ENCODE measurements at places on chromosomes 6 and 20. TPM values are rescaled to one million over a fixed set of nuclear protein-coding genes. Genes with fewer than 3 reads are reported as not detected.

Gene TRIM31
- polyA plus RNA-seq: 0.30 TPM

Gene BPIFB2
- 0.41 TPM for polyA plus RNA-seq

Gene CFB
- 297 TPM for polyA plus RNA-seq

Gene ZNF165
- 5.2 TPM for polyA plus RNA-seq

Gene EYA4
- 0.87 TPM for polyA plus RNA-seq

Gene ZSCAN9
- polyA plus RNA-seq: 8.9 TPM

Gene HLA-DMB
- polyA plus RNA-seq: 50.1 TPM

Gene TRIM10
- 0.12 TPM for polyA plus RNA-seq

Gene TMEM242
- polyA plus RNA-seq: 6.3 TPM

Gene PACRG
- polyA plus RNA-seq: 3.8 TPM

Gene ANKRD66
- polyA plus RNA-seq: 5.5 TPM

Gene HLA-DQA1
- 113 TPM for polyA plus RNA-seq

Gene REM1
- 1.7 TPM for polyA plus RNA-seq

DNA sequence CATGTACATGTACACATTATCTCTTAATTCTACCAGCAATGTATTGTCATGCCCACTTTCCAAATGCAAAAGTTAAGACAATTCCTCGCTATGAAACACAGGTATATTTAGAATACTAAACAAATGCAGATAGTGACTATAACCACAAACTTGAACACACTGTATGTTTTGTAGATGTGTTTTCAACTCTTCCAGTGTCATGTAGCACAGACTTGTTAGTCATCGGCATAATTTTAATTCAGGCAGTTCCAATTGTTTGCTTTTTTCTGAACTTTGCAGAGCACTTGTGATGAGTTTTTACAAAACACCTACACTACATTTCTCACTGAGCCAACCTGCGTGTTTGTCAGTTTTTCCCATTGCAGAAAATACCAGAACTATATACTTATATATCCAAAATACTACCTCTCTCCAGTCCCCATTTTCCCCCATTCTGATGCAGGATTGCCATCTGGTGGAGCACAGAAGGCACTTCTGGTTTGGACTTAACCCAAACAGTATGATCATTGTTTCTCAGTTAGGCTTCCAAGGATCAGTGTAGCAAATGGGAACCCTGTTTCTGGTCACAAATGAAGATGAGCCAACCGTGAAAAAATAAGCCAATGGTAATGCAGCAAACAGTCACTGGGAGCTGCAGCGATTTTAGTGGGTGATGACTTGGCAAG, 143.4 kb downstream of the ADGRB3 start:
- peak; percentile 70 for DNase-seq

- DNase-seq: no peak
Observed at GRCh38 chr6:66199171-66199570, 492.1 kb upstream of the EYS start.

- DNase-seq: peak; percentile 68
Observed at GRCh38 chr6:797479-798077, 104.6 kb upstream of the EXOC2 start.

GRCh38 chr20:53898556-53898931, 171.8 kb downstream of the BCAS1 start:
- DNase-seq: no peak

- DNase-seq: peak; percentile 23
Observed at GRCh38 chr6:2028457-2029038, 216.9 kb downstream of the GMDS start.

- no peak for DNase-seq
Observed at GRCh38 chr20:56759741-56760278, 130.7 kb downstream of the TFAP2C start.

- DNase-seq: no peak
Observed at GRCh38 chr6:14900919-14901318, 344.9 kb upstream of the JARID2 start.

DNA sequence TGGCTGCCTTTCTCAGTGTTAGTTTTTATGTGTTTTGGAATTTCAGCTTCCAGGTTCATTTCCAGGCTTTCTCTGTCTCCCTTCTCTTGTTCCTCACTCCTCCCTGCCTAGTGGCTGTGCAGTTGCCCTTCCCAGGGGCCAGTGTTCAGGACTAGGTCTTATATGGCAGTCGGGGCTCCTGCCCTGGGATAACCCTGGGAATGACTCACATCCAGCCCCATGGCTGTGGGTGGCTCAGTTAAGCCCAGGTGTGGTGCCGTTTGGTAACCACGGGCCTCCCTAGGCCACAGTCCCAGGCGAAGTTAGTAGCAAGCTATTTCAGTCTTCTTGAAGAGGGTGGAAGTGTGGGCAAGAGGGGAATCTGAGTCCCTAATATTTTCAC, 57.4 kb upstream of the DDR1 start:
- no peak for DNase-seq

- no peak for DNase-seq
Observed at GRCh38 chr6:47200536-47201334, 109.0 kb downstream of the TNFRSF21 start.

- no peak for DNase-seq
Observed at GRCh38 chr6:49743429-49743828, 759 bp downstream of the CRISP3 start.

- DNase-seq: no peak
Observed at GRCh38 chr20:51661609-51662178, 106.5 kb downstream of the ATP9A start.

DNA sequence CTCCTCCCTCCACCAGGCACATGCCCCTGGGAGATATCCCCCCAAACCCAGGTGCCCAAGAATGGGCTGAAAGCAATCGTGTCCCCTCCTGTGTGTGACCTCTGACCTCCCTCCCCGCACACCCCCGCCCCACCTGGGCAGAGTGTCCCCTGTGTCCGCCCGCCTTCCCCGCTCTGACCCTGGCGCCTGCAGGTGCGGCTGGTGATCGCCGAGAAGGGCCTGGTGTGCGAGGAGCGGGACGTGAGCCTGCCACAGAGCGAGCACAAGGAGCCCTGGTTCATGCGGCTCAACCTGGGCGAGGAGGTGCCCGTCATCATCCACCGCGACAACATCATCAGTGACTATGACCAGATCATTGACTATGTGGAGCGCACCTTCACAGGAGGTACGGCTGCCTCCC, 9.9 kb downstream of the GDAP1L1 start:
- no peak for DNase-seq

DNA sequence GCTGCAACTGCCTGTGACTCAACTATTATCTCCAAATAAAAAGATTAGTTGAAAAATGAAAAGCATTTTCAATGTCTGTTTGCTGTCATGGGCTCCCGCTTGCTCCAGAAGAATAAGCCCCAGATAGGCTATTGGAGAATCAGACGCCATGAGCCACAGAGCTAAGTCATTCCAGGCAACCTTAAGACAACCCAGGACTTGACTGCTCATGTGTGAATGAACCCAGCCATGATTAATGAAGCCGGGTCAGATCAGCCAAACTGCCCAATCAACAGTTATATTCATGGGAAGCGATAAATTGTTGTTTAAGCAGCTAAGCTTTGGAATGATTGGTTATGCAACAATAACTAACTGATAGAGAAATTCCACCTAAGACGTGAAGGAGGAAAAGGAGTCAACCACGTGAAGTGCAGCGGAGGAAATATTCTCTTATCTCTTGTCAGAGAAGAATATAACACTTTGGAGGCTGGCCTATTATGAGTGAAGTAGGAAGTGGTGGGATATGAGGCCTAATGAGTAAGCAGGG, 64.2 kb downstream of the DOK5 start:
- no peak for DNase-seq

DNA sequence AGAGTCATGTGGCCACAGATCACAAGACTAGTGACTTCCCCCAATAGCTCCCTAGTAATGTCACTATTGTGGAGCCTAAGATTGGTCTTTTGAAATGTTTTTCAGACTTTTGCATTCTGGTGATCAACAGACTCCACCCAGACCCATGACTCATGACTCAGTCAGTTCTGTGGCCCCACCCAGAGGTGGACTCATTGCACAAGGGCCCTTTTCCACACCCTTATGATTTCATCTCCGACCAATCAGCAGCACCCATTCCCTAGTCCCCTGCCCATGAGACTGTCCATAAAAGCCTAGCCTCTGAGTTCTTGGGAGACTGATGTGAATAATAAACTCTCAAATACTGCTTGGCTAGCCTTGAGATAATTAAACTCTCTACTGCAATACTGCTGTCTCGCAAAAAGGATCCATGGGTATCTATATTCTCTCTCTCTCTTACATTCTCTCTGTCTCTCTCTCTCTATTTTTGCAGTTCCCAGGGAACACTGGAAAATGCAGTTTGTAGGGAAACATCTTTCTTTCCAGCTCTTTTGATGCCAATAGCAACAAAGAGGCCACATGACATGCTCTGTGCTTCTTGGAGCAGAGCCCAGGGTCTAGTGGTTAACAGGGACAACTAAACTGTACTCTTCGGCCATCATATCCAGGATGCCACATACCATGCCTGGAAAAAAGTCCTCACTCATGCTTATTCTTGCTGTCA, 71.3 kb upstream of the IYD start:
- DNase-seq: no peak

DNA sequence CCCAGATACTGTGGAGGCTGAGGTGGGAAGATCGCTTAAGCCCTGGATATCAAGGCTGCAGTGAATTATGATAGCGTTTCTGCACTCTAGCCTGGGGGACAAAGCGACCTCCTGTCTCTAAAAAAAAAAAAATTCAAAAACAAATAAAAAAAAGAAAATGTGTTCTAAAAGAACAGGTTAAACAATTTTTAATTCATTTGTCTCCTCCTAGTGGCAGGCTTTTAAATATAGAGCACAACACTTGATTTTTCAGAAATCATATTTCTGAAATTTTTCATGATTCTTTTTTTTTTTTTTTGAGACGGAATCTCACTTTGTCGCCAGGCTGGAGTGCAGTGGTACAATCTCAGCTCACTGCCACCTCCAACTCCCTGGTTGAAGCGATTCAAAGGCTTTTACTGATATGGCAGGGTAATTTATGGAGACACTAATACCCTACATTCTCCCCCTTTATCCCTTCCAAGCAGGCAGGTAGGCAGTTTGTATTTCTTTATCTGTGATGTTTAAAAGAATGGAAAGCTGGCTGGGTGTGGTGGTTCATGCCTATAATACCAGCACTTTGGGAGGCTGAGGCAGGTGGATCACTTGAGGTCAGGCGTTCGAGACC, 8.7 kb upstream of the GTF3C6 start:
- DNase-seq: no peak

GRCh38 chr6:169960886-169961611, 209.6 kb downstream of the ERMARD start:
- DNase-seq: no peak

- DNase-seq: no peak
Observed at GRCh38 chr20:56428881-56429280, 16.8 kb downstream of the CASS4 start.

- no peak for DNase-seq
Observed at GRCh38 chr20:49187330-49187850, 744 bp downstream of the STAU1 start.

DNA sequence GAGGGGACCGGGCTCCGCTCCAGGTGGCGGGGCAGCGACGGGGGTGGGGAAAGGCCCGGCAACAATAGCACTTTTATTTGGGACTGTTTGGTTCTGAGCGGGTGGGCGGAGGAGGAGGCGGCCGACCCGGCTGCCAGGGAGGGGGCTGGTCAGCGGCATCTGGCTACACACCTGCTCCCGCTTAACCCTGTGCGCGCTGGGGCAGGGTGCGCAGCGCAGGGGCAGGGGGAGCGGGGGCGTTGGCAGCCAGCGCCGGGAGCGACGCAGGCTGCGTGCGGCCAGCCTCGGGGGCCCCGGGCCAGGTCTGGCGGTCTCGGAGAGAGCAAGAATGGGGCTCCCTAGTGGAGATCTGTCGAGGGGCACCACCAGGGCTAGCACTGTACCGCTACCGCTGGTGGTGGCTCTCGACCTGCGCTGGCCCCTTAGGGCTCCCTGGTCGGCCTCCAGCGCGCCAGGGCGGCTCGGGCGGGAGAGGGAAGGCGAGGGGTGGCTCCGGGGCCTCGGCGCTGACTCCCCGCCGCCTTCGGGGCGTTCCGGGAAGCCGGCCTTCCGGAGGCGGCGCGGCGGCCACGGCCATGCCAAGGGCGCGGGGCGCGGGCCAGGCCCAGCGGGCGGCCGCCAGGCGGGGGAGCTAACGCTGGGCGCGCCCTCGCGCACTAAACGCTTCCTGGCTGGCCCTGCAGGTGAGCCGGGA, 92.4 kb downstream of the NCR2 start:
- DNase-seq: peak; percentile 82

DNA sequence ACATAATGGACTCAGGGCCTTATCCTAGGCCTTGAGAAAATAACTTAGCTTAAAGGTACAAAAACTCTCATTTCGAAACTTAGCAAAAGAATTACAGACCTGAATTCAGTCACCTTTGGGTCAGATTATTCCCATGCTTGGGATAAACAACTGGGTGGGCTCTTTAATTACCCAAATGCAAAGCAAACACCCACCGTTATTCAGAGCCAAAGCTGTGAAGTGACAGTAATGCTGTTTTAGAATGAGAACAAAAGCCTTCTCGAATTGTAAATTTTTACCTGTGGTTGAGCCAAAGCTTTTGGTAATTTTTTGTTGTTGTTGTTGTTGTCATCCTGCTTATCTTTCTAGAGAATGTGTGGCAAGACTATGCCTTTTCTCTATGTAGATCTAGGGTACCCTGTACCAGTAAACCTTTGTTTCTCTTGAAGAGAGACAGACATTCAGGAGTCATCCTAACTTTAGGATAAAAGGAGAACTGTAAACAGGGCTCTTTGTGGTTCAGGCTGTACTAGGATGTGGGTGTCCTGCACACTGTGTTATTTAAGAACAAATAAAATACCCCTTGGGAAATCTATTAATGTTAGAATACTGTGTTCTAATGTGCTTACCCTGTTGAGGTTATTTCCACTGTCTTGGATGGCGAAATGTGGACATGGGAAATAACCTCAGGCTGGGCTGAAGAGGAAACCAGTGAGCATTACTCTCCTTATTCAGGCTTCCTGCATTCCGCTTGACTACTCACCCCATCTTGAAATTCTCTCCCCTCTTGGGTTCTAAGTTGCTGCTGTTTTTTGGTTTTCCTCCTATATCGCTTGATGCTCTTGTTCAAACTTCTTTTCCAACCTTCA, 480.7 kb downstream of the CD83 start:
- DNase-seq: no peak

DNA sequence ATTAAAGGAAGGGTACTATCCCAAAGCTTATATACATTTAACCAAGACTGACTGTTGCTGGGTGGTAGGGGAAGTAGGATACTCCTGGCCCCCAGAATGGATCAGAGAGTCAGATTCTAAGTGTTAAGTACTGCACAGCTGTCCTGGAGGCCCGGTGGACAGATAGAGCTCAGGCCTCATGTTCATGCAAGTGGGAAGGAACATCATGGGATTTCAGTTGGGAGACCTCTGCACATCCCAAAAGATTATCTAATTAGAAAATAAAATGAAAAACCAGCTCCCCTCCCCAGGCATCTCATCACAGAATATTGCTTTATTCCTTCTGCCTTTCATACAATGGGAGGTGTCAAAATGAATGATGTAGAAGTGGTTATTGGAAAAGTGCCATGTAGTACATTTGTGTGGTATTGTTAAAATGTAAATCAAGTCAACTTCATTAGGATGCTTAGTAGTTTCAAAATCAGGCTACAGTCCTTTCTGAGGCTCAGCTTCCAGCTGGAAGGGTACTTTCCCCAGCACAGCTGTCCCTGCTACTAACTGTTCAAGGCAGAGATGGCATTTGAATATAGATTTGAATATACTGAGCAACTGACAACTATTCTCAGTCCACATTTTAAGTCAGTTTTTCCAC, 82.9 kb downstream of the SLC35B3 start:
- DNase-seq: no peak
